Fibroblast of skin of abdomen (primary cell): ENCODE measurements at places on chromosomes 7 and 10.
A peak's percentile ranks its signal among the peaks of the same experiment; 100 is the strongest.

DNA sequence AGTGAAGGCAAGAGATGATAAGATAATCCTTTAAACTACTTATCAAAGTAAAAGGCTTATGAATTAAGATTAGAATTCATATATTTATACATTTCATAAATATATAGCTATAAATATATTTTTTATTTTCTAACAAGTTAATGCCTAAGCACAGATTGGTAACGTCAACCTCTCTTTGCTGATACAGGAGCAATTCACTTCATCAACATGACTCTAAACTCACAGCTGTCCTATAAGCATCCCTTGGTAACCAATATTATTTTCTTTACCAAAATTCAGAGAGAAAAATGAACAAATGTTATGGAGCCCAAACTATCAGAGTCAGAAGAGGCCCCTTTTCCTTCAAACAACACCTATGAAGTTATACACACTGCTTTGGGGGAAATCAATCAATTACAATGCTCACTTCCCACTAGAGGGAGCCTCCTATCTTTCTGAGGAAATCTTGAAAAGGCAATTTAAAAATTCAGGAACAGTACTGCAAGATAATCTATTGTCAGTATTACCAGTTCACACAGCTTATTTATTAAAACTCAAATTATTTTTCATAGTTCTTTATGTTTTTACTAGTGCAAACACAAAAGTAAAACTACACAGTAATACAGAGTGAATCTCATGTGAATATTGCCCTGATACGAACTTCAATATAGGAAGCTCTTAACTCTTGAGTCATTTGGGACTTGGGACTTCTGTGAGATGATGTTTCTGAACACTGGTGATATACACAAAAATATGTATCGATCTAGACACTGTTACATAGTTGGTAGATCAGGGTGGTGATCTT lies 51.0 kb upstream of the NOBOX start:
- no peak for DNase-seq

GRCh38 chr7:116261904-116262303 lies 51.6 kb downstream of the TES start:
- DNase-seq, result no peak

DNA sequence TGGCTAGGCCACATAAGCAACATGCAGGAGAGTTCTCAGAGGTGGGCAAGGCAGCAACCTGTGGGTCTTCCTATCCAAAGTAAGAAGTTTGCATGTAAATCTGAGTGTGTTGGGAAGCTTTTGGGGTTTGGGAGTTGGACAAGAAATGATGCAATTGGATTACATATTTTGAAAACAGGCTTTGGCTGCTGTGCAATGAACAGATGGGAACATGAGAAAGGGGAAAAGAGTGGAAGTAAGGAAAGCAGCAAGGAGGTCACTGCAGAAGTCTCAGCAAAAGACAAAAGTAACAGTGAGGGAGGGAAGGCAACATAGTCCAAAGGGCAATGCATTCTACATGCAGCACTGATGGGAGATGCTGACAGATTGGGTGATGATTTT lies 61.1 kb upstream of the C10orf90 start:
- DNase-seq, result peak; percentile 62

- DNase-seq, result no peak
These were observed 561.8 kb upstream of the LRRN3 start for GRCh38 chr7:110529175-110529574.

DNA sequence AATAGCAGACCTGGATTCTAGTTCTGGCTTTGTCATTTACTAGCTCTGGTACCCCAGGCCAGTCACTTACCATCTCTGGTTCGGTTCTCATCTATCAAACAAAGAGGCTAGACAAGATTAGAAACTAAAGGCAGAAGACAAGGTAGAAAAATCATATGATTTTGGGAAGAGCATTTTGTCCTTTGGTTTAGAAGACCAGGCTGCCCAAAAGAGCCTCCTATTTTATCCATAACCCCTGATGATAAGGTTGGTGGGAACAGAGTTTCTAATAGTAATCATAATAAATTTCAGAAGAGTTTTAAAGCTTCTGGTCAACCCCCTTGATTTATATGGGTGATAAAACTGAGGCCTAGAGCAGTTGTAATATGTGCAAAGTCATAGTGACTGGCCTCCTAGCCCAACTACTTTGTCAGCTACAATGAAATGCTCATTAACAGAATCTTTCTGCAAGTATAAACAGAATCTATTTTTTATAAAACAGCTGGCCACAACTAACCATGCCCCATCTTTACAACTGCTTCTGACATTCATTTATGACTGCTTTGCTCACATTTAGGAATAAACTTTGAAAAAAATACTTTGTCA lies 23.4 kb downstream of the COX15 start:
- DNase-seq, result no peak

DNA sequence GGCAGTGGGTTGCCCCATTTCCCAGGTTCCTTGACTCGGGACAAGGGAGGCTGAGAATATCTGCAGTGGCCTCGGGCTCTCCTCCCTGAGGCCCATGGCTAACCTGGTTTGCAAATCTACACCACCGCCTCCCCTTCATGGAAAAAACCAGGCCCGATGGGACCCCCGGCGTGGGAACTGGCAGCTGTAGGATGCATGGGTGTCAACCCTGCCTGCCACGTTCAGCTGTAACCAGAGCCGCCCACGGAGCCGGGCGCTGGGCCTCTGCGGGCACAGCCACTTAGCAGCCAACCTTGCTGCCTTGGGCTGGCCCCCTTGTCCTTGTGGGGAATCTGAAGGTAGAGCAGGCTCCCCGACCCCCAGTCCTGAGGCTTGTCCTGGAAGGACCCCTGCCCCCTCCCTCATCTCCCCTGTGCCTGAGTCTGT lies 1.6 kb downstream of the PWWP2B start:
- DNase-seq, result no peak

- no peak for DNase-seq
These were observed 154.8 kb downstream of the TNS3 start for GRCh38 chr7:47427051-47427643.

GRCh38 chr10:111493024-111493625 lies 416.3 kb downstream of the ADRA2A start:
- DNase-seq, result no peak

GRCh38 chr7:33186192-33186591 lies 56.8 kb downstream of the BBS9 start:
- peak; percentile 55 for DNase-seq

DNA sequence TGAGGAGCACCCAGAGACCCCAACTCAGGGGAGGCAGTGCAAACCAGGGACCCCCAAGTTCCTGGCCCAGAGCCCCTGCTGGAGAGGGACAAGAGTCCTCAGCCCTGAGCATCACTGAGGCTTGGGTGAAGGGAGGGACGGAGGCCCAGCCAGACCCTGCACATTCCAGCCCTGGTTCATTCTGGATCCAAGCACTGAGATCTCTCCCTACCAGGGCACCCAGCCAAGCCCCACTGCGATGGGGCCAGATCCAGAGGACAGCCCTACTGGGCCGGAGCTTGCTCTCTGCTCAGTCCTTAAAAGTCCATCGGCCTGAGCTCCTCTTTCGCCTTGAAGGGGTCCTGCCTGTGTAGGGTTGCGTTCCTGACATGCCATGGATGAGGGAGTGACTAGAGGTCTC lies 40.5 kb upstream of the RABGEF1 start:
- no peak for DNase-seq

DNA sequence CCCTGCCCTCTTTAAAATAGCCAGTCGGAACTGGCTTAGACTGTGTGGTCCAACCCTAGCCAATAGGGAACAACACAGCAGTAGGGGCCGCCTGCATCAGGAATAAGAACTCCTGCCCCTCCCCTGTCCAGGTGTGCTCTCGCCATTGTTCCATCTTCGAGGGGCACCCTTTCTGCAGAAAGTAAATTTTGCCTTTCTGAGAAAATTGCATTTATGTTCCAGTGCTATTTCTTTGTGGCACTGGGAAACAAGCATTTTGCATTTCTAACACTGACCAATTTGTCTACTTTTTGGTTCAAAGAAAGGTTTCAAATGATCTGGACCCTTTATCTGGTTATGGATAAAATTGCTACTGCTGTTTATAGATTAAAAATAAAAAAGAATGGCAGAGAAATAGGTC lies 90.2 kb upstream of the AGBL3 start:
- DNase-seq, result no peak
